ENCODE measurements at places on chromosomes 1 and 21.

DNA sequence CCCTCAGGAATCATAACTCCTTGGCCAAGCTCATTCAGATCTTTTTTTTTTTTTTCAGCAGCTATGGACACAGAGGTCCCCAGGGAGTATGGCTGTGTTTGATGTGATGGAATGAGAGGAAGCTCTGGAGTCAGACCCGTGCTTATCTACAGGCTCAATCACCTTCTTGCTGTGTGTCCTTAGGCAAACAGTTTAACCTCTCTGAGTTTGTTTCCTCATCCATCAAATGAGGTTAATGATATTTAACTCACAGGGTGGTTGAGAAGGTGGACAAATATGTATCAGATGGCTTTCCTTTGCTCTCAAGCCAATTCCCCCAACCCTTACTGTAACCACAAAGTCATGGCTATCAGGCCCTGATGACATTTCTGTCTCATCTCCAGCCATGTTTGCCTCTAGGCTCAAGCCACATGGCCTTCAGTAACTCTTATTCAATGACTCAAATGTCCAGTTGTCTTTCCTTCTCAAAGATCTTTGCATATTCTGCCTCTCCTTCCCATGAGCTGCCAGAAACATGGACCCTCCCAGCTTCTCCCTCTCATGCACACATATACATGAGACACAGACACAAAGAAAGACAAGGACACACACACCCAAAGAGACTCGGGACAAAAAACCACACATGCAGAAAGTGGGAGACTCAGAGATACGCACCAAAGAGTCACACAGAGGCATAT lies 303.5 kb upstream of the KAZN start:
- DNase-seq, result no peak

DNA sequence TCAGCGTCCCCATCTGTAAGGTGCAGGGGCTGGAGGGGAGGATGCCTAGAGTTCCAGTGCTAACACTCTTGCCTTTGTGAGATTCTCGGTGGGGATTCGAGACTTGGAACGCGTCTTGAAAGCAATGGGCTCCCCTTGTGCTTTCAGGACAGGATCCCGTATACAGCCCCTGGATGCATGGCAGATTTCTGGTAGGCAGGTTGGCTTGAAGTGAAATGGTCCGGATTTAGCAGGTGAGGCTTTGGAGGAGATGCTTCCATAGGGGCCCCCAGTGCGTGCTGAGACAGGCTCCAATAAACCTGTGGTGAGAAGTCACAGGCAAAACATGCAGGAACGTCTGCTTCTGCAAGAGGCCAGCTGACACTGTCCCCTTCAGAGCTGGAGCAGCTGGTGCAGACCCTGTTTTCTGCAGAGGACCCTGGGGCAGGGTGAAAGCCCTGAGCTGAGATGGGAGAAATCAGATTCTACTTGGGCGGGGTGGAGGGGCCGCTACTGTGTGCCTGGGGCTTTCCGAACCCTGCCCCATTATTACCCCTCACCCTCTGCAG lies 270.4 kb downstream of the PTPRU start:
- DNase-seq, result no peak

DNA sequence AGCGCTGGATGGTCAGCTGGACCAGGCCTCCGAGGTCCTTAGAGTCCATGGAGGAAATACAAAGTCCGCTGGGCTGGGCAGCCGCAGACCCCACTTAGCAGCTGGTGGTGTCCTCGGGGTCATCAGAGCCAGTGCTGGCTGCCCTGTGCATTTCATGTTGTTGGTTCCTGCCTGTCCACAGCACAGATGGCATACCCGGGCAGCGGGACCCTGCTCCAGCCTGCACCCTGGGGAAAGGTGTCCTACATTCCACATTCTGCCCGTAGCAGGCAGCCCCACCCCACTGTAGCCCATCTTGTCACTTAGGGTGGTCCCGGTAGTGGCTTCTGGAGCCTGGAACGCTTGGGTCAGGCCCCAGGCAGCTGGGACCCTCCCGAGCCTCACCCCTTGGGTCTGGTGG lies 19.8 kb downstream of the PRKCZ start:
- no peak for DNase-seq

GRCh38 chr21:45478115-45478801 lies 64.0 kb downstream of the SLC19A1 start:
- DNase-seq, result peak; percentile 43

DNA sequence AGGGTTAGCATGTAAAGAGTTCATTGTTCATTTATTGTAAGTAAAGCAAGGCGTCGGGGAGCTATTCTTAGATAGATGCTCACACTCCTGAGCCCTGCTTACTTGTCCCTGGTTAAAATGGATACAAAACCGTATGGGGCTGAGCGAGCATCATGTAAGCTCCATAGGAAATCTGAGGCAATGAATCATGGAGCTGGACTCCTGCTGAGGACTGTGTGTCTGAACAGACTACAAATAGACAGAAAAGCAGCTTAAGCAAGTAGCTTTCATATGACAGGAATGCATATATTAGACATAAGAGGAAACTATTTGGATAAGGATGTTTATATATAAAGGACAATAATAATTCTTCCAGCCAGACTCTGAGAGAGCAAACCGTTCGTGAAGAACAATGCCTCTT lies 604.9 kb upstream of the PTBP2 start:
- DNase-seq, result no peak

DNA sequence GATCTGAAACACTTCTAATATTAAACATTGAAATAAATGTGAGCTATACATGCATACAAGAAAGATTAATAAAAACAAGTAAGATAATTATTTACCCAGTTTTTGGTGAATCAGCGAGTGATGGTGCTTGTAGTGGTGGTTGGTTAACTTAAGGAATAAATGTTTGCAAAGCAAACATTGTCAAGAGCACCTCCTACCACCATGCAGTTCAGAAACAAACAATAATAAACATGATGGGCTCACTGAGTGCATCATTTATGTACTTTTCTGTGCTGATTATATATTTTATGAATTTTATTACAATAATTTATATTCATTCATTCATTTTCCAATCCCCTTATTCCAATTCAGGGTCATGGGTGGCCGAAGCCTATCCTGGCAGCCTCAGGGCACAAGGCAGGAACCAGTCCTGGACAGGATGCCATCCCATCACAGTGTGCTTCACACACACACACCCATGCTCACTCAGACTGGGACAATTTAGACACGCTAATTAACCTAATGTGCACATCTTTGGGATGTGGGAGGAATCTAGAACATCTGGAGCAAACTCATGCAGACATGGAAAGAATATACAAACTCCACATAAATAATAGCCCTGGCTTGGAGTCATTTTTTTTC lies 57.8 kb downstream of the ZMYM4 start:
- DNase-seq, result no peak

- DNase-seq, result no peak
Measured at GRCh38 chr21:20163167-20163566, 835.0 kb upstream of the NCAM2 start.

DNA sequence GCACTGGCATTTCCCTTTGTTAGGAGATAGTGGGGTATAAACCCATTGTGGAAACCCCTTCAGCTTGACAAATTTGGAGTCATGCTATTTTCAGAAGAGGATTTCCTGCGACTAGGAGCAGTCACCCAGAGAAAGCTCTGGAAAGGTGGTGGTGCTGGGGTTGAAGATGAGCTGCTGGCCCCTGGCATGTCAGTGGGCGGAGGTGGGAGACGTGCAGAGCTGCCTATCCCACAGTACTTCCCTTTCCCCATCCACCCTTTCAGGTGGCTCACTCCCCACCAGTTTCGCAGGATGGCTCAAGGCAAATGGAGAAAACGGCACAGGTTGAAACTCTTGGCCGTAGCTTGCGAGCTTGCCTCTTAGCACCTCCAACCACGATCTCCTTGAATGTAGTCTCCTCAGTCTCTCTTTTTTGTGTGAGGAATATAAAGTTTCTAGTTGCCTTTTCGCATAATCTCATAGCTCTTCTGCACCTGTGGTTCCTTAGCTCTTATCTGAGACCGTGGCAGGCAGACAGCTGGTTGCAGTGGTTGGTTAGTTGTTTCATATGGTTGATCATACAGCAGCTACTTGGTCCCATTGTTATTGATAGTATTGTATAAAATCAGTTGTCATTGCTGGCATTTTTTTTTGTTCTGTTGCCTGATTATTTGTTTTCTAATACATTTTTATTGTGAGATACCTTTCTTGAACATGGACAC lies 48.2 kb downstream of the ADARB1 start:
- no peak for DNase-seq

DNA sequence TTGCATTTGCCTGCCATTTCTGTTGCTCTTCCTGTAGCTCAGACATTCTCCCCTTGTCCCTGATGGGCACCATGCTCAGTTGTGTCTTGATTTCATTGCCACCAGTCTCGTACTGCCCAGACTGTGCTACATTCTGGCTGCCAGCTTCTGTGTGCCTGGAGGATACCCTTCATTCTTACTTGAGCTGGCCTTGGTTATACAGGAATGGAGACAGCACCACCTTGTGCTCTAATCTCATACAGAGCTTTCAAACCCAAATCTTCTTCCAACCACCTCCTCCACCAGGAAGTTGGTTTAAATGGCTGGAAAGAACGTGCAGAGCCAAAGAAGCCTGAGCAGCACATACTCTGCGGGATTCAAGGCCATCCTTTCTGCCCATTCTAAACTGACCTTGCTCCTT lies 165.3 kb downstream of the SLC35F3 start:
- no peak for DNase-seq

DNA sequence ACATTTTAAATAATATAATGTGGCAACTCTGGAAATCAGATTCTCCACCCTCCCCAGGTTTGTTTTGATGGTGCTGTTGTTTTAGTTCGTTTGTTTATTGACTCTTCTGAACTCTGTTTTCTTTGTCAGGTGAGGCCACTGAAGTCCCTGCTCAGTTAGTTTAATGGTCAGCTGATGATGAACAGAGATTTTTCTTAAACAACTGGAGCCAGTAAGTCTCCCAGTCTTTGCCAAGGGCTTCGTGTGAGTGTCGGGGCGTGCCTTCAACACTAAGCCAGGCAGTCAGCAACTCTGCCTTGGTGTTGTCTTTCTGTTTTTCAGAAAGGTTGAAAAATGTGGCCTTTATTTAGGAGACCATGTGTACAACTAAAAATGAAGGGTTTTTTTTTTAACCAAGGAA lies 58.9 kb downstream of the TEX35 start:
- no peak for DNase-seq

DNA sequence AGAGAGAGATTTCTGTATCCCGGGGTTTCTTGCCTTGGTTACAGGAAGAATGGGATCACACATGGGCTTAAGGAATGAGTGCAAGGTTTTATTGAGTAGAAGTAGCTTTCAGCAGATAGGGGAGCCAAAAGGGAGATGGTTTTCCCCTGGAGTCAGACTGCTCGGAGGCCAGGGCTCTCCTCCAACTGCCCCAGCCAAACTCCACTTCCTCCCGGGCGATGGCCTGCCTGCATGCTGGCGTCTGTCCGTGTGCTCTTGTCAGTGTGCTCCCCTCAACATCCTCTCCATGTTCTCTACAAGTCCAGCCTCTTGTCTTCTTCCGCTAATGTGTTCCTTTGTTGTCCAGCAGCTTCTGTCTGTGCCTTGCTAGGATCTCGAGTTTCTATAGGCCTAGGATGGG lies 421.3 kb upstream of the ADGRL2 start:
- no peak for DNase-seq
